ENCODE measurements at places on chromosomes 16 and 17.

DNA sequence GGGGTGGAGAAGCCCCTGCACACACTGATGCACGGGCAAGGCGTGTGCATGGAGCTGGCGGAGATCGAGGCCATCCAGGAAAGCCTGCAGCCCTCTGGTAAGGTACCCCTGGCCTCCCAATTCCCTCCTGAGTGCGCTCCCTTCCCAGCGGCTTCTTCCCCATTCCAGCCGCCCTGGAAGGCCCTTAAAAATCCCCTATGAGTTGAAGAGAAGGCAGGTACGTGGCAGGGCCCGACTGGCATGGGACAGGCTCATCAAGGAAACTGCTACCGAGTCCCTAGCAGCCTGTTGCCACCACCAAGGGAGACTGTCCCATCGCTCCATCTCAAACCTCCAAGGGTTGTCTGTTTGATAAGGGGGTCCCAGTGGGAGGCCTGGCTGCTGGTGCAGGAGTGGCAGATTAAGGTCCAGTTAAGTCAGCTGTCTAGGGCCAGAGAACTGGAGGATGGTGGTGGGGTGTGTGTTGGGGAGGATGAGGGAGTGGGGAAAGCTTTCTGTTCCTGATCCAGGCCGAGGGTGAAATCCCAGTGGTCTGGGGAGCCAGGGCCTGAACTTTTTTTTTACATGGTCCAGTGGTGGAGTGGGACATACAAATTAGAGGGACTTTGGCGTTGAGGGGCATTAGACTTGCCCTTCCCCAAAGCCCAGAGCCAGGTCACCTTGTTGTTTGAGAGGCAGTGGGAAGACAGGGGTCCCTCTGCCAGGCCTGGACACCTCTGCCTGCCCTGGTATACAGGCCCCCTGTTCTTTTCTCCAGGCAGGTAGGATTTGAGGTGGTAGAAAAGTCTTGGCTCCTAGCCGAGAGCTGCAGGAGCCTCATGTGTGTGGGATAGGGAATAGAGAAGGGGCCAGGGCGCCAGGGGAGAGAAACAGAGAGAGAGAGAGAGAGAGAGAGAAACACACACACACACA is 994 bp downstream of the IGFBP4 start:
- no peak for DNase-seq

- no peak for DNase-seq
Observed at GRCh38 chr17:80671825-80672110, 127.1 kb downstream of the RPTOR start.

GRCh38 chr16:11681976-11682654 is 13.9 kb downstream of the SNN start:
- DNase-seq, result no peak

GRCh38 chr17:79189305-79189704 is 114.7 kb downstream of the ENGASE start:
- no peak for DNase-seq

DNA sequence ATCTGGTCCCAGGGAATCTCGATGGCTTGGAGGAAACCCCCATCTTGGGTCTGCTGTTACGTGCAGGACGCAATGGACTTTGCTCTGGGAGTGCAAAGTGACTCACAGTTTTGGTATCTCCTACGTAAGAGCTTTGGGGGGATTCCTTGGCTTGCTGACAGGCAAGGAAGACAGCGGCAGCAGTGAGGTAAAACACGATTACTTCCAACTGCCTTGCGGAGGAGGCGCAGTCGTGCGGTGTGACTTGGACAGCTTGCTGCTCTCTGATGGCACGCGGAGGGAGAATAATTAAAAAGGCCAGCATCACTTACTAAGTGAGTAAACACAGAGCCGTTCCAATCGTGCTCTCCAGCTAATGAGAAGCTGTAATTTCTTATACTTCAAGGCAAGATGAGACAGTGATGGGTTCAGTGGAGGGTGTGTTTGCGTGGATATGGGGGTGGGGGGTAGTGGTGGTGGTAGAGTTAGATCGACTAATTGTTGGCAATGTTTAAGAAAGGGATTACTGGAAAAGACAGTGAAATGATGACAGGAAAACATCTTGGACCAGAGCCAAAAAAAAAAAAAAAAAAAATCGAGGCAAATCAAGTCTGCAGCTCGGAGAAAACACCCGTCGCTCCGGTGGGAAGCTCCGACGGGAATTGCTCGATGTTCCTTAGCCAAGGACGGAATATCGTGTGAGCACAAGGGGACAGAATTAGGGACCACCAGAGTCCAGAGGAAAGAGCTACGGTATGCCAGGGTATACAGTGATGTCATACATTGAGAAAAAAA is 184.8 kb upstream of the ZFHX3 start:
- DNase-seq, result no peak

- no peak for DNase-seq
Observed at GRCh38 chr17:27741971-27742575, 58.3 kb downstream of the NOS2 start.

- no peak for DNase-seq
Observed at GRCh38 chr16:61653544-61653943, 382.7 kb downstream of the CDH8 start.

DNA sequence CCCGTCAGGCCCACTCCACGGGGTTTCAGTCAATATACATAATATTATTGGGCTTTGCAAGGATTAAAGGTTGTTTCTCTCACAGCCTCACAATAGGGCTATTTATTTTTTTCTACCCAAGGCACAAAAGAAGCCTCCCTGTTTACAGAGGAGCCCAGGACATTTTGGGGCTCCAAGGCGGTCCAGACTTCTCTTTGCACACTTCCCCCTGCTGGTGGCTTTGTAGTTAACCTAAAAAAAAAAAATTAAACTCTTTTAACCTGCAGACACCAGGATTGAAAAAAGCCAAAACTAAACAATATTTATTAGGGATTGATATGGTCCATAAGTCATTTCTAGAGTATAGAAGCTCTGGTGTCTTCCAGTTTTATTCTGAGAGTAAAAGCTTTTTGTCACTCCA is 169.7 kb upstream of the ZFHX3 start:
- DNase-seq, result no peak

GRCh38 chr16:71472051-71472450 is 10.0 kb upstream of the ZNF23 start:
- no peak for DNase-seq

- no peak for DNase-seq
Observed at GRCh38 chr17:1986783-1987451, 38.2 kb downstream of the RTN4RL1 start.

DNA sequence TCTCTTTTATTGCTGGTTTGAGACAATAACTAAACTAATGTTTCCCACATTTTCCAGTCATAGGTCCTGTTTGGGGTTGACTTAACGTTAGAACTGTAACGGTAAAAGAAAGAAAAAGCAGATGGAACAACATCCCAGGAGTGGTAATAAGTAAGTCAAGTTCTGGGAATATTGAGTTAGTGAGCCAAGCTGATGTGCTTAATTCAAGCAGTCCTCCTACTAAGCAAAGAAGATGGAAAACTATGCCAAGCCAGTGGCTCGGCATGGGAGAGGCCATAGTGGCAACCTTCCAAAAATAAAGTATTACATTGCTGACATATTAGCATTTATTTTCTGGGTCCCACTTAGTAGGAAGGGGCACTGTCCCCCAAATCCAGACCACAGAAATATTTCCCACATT is 161.7 kb upstream of the CDH5 start:
- DNase-seq, result no peak

- DNase-seq, result no peak
Observed at GRCh38 chr17:66481271-66481670, 178.9 kb downstream of the PRKCA start.

GRCh38 chr16:50269769-50270509 is 3.6 kb downstream of the ADCY7 start:
- DNase-seq, result no peak

GRCh38 chr16:88378836-88379693 is 3.7 kb upstream of the ZNF469 start:
- no peak for DNase-seq

GRCh38 chr17:79075446-79075750 is 774 bp downstream of the ENGASE start:
- no peak for DNase-seq

DNA sequence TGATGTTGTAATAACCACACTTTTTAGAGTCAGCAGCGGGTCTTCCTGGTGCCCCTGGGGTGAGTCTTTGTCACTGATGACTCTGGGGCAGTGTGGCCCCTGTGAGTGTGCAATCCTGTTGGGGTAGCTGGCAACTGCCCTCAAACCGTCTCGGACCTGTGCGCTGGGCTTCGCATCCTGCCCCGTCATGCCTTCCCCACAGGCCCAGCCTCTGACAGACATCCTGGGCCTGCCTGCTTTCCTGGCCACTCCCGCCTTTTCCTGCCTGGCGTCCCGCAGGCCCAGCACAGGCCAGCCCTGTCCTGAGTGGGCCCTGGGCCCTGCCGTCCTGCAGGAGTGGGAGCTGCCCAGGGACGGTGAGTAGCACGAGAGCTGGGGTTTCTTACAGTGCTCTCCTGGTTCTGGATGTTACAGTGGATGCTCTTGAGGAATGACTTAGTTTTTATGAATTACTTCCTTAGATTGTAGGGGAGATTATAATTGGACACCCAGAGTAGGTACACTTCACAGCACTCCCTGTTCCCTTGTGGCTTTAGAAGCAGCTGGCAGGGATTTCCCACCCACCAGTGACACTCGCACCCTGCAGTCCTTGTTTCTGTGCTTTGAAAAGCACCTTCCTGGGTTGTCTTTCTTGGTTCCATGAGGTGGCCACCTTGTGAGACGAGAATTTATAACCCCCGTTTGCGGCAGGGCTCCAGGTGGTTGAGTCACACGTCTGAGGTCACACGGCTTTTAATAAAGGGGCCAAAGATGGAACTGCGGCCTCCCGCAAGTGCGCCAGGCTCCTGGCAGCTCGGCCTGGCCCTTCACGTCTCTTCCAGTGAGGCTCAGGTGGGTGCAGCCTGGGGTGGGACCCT is 50.0 kb upstream of the CAPN15 start:
- DNase-seq, result no peak

DNA sequence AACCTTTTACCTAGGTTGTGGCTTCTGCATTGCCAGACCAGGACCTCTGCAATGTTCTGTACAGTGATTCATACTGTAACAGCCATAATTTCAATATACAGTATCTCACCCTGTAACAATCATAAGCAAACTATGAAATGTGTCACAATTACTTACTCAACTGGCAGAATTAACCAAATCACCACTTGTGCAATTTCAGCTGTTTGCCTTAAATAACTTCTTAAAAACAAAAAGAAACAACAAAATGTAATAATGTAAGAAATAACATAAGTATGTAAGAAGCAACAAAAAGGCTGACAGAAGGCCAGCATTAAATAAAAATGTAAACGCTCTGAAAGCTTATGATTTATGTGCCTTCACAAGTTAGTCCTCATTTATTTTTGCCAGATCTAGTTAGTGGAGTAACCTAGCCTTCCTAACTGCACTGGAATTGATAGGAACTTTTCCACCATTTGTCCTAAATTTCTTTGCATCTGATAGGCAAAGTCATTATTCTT is 96.9 kb downstream of the SKAP1 start:
- DNase-seq, result no peak

DNA sequence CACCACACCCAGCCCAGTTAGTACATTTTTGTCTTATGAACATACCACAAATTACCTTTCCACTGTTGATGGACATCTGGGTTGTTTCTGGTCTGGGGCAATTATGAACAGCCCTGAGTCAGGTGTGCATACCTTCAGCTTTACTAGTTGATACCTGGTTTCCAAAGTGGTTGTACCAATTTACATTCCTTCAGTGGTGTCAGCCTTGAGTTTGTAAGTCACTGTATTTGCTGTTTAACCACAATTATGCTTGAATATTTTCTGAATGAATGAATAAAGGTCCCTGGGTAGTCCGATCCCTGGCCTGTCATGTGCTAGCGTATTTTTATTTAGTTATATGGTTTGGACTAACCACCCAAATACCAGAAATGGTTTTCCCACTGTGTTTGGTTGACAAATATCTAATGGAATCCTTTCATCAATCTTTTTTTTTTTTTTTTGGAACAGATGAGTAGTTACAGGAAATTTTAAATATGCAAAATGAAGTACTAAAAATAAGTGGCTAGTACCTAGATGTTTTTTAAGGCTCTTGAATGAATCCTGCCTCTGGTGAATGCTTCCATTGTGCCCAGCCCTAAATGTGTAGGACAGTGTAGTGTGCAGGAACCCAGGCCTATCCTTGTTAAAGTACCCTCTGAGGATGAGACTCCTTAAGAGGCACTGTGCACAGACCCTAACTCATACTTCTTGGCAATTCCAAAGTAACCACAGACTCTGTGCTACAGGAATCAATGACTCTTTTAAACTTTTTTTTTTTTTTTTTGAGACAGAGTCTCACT is 3.7 kb downstream of the DUSP14 start:
- no peak for DNase-seq

- DNase-seq, result no peak
Observed at GRCh38 chr17:63232565-63233310, 213.4 kb downstream of the CYB561 start.

DNA sequence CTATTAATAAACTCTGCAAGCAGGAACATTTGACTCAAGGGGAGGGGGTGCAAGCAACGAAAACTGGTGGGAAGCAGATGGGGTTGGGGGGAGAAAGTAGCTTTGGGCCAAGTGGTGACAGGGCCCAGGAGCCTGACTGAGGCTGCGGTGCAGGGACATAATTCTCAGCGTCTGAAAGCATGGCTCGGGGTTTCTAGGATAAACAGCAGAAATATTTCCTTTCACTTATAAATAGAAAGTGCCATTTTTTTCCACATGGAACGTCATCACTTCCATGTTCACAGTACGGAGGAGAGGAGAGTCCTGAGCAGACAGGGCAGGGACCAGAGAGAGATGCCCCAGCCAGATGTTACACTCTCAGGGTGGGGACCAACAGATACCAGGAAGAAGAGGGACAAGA is 197.1 kb downstream of the ZFHX3 start:
- DNase-seq, result no peak

GRCh38 chr16:68739964-68740627 is 3.0 kb downstream of the CDH1 start:
- no peak for DNase-seq

DNA sequence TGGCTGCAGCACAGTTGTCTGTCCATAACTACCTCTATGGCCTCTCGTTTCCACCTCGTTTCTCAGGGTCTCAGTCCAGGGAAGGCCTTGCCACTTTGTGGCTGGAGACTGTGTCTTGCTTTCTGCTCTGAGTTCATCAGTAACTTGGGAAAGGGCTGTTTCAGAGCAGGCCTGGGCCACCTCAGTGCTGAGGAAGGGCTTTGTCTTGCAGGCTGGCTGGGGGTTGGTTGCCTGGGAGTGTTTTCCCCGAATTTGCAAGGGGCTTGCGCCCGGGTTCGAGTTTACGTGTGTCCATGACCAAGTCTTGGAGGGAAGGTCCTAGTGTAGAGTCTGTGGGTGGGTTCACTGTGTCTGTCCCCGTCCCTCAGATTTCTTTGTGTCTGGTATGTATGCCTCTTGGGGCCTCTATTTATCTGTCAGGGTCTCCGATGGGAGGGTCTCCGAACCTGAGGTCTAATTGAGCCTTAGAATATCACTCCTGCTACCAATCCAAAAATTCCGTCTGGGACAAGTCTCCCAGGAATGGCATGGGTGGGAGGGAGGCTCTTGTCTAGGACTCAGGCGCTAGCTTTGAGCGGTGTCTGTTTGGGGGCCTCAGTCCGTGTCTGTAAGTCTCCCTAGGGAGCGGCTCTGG is 594 bp upstream of the TGFB1I1 start:
- no peak for DNase-seq

DNA sequence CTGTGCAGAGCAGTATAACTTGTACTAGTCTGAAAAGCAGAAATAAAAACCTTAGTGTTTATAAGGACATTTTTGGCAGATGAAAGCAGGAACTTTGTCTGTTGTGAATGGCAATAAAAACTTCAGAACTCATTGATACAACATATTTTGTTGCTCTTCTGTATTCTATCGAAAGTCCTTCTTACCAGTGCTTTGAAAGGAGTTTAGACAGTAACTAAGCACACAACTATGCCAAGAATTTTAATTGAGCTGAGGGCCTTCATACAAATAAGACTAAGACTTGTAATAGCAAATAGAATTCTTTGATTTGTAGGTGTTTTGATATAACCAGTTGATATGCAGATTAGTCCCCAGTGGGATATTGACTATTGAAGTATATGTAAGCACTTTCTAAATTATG is 308.4 kb downstream of the ZFHX3 start:
- DNase-seq, result no peak
